Fibroblast of pulmonary artery (primary cell): ENCODE measurements at places on chromosomes 6 and 20.

GRCh38 chr20:62309947-62310756 is 7.4 kb downstream of the ADRM1 start:
- no peak for DNase-seq

- no peak for DNase-seq
Observed at GRCh38 chr6:33642897-33643296, 21.8 kb downstream of the ITPR3 start.

- no peak for DNase-seq
Observed at GRCh38 chr6:139603581-139603980, 229.1 kb upstream of the CITED2 start.

DNA sequence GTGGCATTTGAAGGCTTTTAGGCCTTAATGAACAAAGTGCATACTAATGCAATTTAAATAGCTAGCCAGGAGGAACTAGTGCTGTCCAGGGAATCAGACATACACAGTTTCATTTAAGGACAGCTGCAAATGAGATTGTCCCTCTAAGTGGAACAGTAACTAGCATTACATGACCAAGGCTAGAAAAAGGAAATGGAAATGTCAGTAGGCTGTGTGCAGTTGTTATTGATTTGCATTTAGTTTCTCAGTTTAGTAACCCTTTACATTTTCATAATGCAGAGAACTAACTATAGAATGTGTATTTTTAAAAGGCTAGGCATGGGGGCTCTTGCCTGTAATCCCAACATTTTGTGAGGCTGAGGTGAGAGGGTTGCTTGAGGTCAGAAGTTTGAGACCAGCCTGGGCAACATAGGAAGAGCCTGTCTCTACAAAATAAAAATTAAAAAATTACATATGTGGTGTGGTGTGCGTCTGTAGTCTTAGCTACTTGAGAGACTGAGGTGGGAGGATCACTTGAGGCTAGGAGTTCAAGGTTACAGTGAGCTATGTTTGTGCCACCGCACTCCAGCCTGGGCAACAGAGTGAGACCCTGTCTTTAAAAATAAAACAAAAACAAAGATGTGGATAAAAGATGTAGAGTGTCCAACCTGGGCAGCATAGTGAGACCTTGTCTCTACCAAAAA is 468.0 kb downstream of the UTRN start:
- DNase-seq, result no peak

- DNase-seq, result no peak
Observed at GRCh38 chr20:43171930-43172329, 17.8 kb downstream of the PTPRT start.

DNA sequence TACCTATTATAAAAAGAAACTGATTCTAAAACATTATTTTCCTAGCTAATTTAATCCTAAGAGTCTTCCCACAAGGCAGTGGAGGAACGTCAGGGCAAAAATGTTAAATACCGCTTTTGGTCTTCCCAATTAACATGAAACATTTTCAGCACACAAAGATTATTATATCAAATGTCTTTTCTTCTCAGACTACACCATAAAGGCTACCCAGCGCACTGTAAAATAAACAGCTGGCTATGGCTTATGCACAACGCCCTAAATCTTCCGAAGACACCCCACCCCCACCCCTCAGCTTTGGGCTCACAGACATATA is 1.0 kb downstream of the NUDT3 start:
- no peak for DNase-seq

DNA sequence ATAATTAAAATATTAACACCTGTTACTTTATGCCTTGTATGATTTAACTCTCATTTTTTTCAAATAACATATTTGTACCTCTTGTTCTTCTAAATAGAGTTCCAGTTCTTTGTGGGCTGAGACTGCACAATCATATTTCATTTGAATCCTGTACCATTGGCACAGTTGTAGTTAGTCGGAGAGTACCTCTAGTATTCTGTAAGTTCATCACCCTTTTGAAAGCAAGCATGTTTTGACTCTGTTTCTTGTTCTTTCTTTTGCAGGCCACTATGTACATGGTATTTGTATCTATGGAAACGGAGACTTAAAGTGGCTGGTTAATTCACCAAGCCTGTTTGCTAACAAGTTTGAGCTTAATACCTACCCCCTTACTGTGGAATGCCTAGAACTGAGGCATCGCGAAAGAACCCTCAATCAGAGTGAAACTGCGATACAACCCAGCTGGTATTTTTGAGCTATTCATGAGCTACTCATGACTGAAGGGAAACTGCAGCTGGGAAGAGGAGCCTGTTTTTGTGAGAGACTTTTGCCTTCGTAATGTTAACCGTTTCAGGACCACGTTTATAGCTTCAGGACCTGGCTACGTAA is 68.2 kb downstream of the C6orf52 start:
- DNase-seq, result no peak

DNA sequence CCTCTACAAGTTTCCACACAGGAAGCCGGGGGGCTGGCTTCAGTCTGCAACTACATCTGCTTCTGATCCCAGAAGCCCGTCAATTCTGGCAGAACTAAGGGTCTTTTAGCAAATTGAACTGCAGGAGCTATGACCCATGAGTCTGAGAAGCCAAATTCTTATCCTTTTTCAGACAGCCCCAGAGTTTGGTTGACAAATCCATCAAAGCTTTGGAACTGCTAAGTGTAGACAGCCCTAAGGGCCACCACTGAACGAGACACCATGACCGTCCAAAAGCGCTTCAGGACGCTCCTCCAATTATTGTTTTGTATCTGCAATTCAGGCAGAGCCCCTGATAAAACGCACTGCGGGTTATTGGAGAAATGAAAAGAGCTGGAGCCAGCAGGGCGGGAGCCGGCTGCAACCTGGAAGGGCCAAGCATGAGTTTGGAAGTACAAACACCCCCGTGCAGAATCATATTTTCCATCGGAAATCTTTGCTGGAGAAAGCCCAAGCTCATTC is 67.1 kb downstream of the GNAS-AS1 start:
- DNase-seq, result no peak

DNA sequence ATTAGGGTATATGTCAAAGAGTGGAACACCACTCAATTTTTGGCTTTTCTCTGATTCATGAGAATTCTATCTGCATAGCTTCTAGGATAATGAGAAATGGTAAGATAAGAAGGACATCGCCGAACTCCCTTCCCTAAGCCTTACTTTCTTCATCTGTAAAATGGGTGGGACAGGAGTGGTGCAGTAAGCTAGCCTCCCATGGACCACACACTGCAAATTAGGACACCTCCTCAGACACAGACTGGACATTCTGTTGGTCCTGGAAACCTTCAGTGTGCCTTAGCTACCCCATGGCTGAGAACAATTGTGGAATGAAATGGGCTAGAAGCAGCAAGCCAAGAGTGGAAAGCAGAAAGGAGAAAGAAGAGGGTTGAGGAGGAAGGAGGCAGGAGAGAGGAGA is 89.6 kb downstream of the BMP7 start:
- DNase-seq, result no peak
